GM23248 (cell line): ENCODE measurements at places on chromosomes 5 and 9. TPM values are rescaled to one million over a fixed set of nuclear protein-coding genes. Genes with fewer than 3 reads are reported as not detected.

GRCh38 chr5:145965804-145966203 lies 29.4 kb downstream of the SH3RF2 start:
- no peaks in the 10 kb centered on the region for H3K36me3 ChIP-seq
- H3K27ac ChIP-seq: no peak overlapping the region
- DNase-seq: no peak
- H3K27me3 ChIP-seq: peaks cover 4% of the 10 kb centered on the region

GRCh38 chr5:89759802-89760201 lies 649.8 kb downstream of the CETN3 start:
- H3K36me3 ChIP-seq: no peaks in the 10 kb centered on the region
- no peak overlapping the region for H3K27ac ChIP-seq
- no peak for DNase-seq
- H3K27me3 ChIP-seq: no peaks in the 10 kb centered on the region

- no peak for DNase-seq
- H3K36me3 ChIP-seq: no peaks in the 10 kb centered on the region
- no peak overlapping the region for H3K27ac ChIP-seq
- no peak overlapping the region for H3K4me3 ChIP-seq
- H3K4me1 ChIP-seq: no peaks in the 10 kb centered on the region
- H3K27me3 ChIP-seq: peaks cover 13% of the 10 kb centered on the region
These were observed 71.8 kb downstream of the HMCN2 start for GRCh38 chr9:130337318-130337717.

DNA sequence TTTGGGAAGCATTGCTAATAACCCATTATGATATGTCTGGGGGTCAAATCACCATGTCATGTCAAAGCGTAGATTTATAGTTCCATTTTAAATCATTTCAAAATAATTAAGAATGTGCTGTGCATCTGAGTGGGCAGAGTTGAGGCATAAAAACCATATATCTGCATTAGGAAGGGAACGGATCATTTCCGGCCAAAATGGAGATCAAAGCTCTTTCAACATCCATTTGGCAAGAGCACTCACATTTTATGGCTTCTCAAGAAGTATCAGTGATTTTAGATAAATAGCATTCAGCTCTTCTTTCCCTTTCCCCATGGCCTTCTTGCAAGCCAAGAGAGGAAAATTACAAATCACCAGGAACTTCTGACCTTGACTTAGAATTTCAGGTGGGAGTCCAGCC lies 89.9 kb downstream of the HSPA4 start:
- no peak overlapping the region for H3K4me3 ChIP-seq
- H3K27me3 ChIP-seq: peaks cover 11% of the 10 kb centered on the region; the same call in 1 of the 2 replicates

- H3K36me3 ChIP-seq: no peaks in the 10 kb centered on the region
- DNase-seq: peak; percentile 36
- no peak overlapping the region for H3K27ac ChIP-seq
- no peaks in the 10 kb centered on the region for H3K27me3 ChIP-seq
- H3K4me3 ChIP-seq: no peak overlapping the region
- H3K4me1 ChIP-seq: peaks cover 24% of the 10 kb centered on the region
These were observed 31.6 kb upstream of the F2RL1 start for GRCh38 chr5:76787237-76787636.

DNA sequence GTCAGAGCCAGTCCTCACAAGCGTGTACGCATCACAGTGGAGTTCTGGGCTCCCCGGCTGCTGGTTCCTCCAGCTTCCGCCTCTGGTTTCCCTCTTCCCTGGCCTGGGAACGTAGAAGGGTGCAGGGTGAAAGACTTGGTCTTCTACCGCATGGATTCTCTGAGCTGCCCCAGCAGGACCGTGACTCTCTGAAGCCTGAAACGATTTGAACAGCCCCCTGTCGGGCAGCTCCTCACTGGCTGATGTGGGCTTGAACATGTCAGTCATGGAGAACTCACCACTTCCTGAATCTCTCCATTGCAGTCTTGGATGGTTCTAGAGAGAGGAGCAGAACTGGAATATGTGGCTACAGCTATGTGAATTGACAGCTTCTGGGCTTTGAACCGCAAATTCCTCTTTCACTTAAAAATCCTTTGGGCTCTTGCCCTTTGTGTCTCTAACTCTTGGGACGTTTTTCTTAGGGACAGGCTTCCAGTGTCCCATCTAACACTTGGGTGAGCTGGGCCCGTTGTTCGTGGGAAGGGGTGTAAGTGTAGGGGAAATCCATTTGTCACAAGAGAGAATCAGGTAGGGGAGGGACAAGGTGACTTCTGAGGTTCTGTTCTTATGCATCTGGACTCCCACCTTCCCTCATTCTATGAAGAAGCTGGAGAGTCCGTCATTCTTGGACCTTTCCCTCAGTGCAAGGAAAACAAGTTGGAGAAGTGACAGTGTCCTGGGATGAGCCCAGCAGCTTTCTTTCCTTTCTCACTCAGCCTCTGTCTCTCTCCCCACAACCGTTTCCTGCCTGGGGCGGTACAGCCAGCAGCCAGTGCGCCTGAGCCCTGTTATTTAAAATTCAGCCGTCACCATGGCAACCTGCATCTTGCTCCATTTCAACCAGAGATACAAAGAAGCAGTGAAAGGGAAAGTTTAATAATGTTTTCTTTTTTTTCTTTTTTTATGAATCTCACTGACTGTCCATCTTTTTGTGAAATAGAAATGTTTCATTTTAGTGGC lies 84.7 kb downstream of the PTTG1 start:
- H3K4me3 ChIP-seq: no peak overlapping the region
- no peaks in the 10 kb centered on the region for H3K36me3 ChIP-seq
- no peaks in the 10 kb centered on the region; the same call in 1 of the 2 replicates for H3K27me3 ChIP-seq

GRCh38 chr5:110768138-110768860 lies 29.5 kb downstream of the SLC25A46 start:
- peak; percentile 71 for DNase-seq
- 0 out of 2 replicates have a peak, but pooled peaks cover 4% of the 10 kb centered on the region for H3K27me3 ChIP-seq
- peak overlapping the region; percentile 64; the same call in 1 of the 2 replicates for H3K27ac ChIP-seq
- peaks cover 17% of the 10 kb centered on the region for H3K4me1 ChIP-seq
- no peak overlapping the region for H3K4me3 ChIP-seq

DNA sequence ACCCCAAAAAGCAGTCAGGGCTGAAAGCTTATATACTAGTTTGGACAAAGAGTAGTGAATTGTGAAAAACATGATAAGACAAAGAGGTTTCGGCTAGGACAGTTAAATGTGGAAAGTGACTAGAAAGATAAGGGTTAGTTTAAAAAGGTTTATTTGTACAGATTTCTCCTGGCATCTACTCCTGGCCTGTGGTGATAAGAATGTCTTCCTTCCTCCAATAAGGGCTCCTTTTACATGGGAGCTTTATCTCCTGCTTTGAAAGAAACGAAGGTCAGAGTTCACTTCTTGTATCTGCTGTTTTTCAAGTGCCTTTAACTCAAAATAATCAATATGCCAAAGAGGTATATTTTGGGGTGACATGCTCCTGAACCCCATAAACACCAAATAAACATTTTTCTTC lies 776.1 kb upstream of the COX7C start:
- DNase-seq: no peak
- H3K4me1 ChIP-seq: no peaks in the 10 kb centered on the region
- no peaks in the 10 kb centered on the region for H3K27me3 ChIP-seq
- no peak overlapping the region for H3K27ac ChIP-seq
- no peak overlapping the region for H3K4me3 ChIP-seq

- H3K27me3 ChIP-seq: no peaks in the 10 kb centered on the region
- H3K36me3 ChIP-seq: peaks cover 9% of the 10 kb centered on the region; the same call in 1 of the 2 replicates
- no peak for DNase-seq
- H3K4me1 ChIP-seq: no peaks in the 10 kb centered on the region
- H3K4me3 ChIP-seq: no peak overlapping the region
These were observed 21.4 kb downstream of the WDR70 start for GRCh38 chr5:37400501-37400900.

DNA sequence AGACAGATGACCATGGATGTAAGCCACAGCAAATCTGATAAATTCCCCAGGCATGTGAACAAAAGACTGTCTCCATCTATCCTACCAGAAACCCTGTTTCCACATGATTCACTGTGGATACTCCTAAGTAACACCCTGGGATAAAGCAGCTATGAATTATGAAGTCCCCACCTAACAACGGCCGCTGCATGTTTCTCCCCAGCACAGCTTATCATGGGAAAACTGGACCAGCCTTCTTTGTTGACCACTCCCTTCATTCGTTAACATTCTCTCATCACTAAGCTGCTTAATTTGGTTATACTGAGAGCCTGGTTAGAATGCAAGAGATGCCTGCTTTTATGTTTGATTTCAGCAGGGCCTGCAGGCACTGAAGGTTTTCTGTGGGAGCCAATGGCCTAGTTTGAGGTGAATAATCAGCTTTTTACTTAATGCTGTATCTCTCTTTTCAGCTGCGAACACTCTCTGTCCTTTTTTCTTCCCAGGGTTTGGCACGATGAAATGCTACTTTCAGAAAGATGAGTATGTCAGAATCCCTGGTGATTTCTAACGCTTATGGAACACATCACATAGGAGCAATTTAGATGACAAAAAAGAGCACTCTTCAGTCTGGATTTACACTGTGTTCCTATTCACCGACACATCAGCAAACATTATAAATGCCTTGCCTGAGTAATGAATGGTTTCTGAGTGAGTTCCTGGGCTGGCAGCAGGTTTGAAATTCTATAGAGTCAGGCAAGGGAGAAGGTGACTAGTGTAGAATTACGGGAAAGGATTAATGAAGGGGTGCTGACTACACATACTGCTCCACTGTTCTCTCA lies 318.4 kb upstream of the ZNF608 start:
- H3K36me3 ChIP-seq: no peaks in the 10 kb centered on the region
- peak; percentile 77 for DNase-seq
- H3K27ac ChIP-seq: peak overlapping the region; percentile 47
- H3K4me1 ChIP-seq: peaks cover 15% of the 10 kb centered on the region

DNA sequence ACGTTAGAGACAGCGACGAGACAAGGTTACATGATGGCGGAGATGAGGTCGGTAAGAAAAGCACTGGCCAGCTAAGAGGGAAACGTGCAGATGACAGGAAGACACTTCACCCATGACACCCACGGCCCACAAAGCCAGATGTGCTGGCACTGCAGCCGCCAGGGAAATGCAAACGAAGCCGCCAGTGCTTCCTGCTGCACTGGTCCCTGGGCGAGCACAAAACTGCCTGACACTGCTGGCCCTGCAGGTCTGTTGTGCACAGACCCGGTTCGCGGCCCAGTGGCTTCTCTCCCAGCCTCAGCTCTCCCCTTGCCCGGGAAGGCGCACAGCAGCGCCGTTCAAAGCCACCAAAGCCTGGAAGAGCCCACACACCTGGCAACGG lies 20.3 kb downstream of the QSOX2 start:
- H3K36me3 ChIP-seq: no peaks in the 10 kb centered on the region
- no peak overlapping the region for H3K4me3 ChIP-seq
- H3K4me1 ChIP-seq: peaks cover 9% of the 10 kb centered on the region
- no peak for DNase-seq

- no peaks in the 10 kb centered on the region for H3K36me3 ChIP-seq
- DNase-seq: no peak
- H3K27me3 ChIP-seq: peaks cover 24% of the 10 kb centered on the region
- no peak overlapping the region for H3K27ac ChIP-seq
- no peak overlapping the region for H3K4me3 ChIP-seq
- H3K4me1 ChIP-seq: no peaks in the 10 kb centered on the region
These were observed 276.7 kb upstream of the ADRA1B start for GRCh38 chr5:159639590-159639989.

DNA sequence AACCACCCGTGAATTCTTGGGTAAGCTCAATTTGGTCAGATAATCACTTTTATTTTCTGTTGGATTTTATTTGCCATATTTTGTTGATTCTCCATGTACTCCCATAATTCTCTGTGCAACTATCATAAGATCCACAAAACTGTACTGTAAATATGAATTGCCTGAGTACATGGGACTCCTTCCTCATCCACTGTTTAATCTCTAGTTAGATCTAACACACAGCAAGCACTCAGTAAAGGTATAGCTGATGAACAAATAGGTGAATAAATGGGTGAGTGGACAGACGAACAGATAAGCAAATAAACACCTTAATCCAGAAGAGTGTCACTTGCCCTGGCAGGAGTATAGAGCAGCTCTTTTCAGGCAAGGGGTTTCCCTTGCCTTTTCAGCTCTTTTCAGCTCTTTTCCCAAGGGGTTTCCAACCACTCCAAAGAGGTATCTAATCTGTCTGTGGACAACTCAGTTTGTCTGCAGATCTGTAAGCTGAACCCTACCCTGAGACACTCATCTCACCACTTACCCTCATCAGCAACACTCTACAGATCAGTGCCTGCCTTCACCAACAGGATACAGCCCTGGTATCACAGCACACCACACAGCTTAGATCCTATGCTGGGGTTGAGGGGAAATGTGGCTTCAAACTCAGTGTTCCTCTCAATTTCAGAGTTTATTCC lies 51.2 kb downstream of the SIL1 start:
- peaks cover 26% of the 10 kb centered on the region for H3K4me1 ChIP-seq
- no peak overlapping the region for H3K27ac ChIP-seq
- H3K36me3 ChIP-seq: no peaks in the 10 kb centered on the region
- DNase-seq: no peak
- no peak overlapping the region for H3K4me3 ChIP-seq

- no peaks in the 10 kb centered on the region for H3K4me1 ChIP-seq
- no peak overlapping the region for H3K27ac ChIP-seq
- DNase-seq: no peak
- H3K4me3 ChIP-seq: no peak overlapping the region
- H3K36me3 ChIP-seq: no peaks in the 10 kb centered on the region
These were observed 731.4 kb upstream of the RIOK2 start for GRCh38 chr5:97914483-97914882.

DNA sequence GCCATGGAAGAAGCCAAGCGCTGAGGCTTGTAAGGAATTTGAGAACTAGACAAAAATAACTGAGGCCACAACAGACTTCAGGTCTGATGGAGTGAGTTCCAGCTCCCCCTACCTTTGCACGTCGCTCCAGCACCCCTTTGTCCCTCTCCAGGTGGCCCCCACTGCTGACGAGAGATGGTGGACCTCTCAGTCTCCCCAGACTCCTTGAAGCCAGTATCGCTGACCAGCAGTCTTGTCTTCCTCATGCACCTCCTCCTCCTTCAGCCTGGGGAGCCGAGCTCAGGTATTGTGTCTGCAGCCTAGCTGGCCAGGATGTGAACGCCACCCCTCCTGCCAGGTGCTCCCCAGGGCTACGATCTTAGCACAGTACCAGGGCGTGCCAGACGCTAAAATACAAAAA lies 5.2 kb downstream of the BTNL9 start:
- H3K36me3 ChIP-seq: no peaks in the 10 kb centered on the region
- H3K27ac ChIP-seq: no peak overlapping the region
- H3K4me1 ChIP-seq: no peaks in the 10 kb centered on the region

DNA sequence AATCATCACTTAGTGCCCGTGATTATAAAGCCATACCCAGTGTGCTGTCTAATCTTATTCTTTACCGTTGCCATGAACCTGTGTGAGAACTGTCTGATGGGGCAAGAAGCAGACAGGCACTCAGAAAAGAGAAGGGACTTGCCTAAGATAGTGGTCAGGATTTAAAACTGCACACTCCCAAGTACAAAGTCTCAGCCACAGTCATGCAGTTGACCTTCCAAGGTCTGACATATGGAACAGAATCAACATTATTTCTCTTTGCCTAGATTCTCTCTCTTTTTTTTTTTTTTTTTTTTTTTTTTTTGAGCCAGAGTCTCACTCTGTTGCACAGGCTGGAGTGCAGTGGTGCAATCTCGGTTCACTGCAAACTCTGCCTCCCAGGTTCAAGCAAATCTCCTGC lies 1.9 kb upstream of the PPP2CA start:
- H3K27ac ChIP-seq: no peak overlapping the region
- H3K27me3 ChIP-seq: no peaks in the 10 kb centered on the region
- H3K4me1 ChIP-seq: peaks cover 17% of the 10 kb centered on the region
- no peak for DNase-seq
- H3K36me3 ChIP-seq: no peaks in the 10 kb centered on the region

The TERT gene
- not detected in 2 replicates for total RNA-seq

The LECT2 gene
- 0.32 TPM in 1 of 2 replicates, not detected in the other for total RNA-seq

The RALGPS1 gene
- total RNA-seq: 1.8 and 2.1 TPM in 2 replicates

The CAPSL gene
- 4.5 TPM in 1 of 2 replicates, not detected in the other for total RNA-seq

The DND1 gene
- 0.22 and 0.38 TPM in 2 replicates for total RNA-seq

The TMC1 gene
- total RNA-seq: 2.4 TPM in 1 of 2 replicates, not detected in the other

The PCDHGA5 gene
- 0.86 and 1.3 TPM in 2 replicates for total RNA-seq
